Activated naive CD4-positive, alpha-beta T cell (primary cell): ENCODE measurements at places on chromosomes 12 and 14.

- DNase-seq, result no peak
Observed at GRCh38 chr14:76997257-76997970, 31.1 kb downstream of the IRF2BPL start.

DNA sequence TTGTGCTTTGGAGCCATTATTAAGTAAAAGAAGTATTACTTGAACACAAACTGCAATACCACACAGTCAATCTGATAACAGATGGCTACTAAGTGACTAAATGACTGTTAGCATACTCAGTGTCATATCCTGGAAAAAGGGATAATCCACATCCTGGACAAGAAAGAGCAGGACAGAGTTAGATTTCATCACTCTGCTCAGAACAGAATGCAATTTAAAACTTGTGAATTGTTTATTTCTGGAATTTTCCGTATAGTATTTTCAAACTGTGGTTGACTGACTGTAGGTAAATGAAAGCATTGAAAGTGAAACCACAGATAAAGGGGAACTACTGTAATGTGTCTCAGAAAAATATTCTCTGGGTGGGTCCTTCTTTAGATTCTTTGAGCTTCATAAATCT is 458.8 kb downstream of the TMEM117 start:
- no peak for DNase-seq

GRCh38 chr14:37623971-37624370 is 28.5 kb downstream of the TTC6 start:
- no peak for DNase-seq

GRCh38 chr12:124694846-124695497 is 127.6 kb upstream of the NCOR2 start:
- DNase-seq, result no peak

DNA sequence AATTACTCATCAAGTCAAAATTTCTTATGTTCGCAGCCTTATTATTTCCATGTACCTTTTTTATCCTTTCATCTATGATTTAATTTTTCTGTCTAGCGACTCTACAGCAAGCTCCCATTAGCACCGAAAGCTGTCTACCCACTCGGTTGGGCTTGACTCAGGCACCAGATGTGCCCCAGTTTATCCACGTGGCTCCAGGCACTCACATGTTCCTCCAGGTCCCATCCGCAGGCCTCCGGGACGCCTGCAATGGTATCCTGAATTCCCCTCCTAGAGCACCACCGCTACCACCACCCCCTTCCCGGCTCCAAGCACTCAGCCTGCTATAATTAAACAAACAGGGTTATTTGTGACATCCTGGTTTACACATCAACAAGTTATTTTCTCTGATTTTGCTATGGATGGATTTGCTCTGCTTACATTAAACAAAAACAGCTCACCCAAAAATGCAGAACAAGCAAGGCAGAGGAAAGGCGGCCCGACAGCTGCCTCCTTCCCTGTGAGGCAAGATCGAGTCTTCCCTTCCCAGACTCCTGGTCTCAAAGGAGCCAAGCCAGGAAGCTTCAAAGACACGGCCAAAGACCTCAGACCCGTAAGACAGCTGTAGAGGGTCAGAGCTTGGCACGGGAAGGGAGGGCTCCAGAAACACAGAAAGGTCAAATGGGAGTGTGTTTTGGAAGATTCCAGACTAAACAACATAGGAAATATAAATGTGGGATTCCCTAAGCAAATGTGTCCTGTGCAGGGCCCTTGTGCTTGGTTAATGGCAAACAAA is 253.8 kb downstream of the TTC8 start:
- no peak for DNase-seq

DNA sequence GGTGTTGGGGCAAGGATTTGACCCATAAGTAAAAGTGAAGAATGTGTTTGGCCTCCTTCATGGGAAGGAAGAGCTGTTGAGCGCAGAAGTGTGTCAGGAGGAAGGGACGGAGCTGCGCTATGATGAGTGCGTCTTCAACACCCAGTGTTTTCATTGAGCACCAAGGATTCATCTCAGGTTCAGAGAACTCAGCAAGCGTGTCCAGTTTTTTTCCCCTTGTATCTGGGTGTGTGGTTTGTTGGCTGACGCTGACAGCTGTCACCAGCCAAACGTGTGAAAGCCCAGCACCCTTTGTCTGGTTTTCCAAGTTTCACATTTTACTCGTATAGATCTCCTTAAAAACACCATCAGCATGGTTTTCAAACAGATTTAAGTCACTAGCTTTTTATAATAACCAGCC is 12.3 kb downstream of the EP400 start:
- no peak for DNase-seq

DNA sequence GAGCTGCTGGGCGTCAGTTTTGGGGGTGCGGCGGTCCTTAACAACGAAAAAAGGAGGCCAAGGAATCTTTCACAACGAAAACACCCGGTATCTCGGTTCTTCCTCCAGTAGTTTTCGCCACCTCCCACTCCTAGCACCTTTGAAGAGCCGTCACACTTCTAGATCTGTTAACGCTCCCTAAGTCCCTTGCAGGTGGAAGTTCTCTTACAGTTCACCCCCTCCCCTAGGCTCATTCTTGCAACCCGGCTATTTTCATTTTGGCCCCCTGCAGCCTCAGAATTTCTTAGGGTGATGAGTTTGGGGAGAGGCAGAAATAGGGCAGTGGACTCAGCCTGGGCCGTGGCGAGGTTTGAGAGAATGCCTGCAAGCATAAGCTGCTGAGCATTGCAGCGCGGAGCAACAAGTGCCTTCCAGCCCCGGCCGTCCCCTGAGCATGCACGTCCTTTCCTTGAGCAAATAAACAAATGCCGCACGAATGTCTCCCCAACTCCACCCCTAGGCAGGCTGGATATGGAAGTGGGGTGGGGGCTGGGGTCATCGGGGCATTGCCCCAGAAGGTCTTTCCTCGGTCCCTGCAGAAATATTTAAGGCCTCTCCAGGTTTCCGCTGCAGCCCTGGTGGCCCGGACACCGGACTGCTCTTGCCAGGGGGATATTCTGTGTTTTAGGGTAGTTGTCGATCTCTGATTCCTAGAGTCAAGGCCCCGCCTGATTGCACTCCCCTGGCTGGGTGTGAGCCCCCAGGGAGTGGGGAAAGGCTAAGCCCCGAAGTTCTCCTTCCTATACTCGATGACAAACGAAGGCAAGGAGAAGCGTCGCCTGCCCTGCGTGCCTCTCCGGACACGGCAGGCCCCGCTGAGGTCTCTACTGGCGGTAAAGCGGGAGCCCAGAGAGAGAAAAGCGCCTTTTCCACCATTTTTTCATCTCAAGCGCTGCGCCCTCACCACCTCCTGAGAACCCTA is 1.6 kb downstream of the RFX4 start:
- no peak for DNase-seq

DNA sequence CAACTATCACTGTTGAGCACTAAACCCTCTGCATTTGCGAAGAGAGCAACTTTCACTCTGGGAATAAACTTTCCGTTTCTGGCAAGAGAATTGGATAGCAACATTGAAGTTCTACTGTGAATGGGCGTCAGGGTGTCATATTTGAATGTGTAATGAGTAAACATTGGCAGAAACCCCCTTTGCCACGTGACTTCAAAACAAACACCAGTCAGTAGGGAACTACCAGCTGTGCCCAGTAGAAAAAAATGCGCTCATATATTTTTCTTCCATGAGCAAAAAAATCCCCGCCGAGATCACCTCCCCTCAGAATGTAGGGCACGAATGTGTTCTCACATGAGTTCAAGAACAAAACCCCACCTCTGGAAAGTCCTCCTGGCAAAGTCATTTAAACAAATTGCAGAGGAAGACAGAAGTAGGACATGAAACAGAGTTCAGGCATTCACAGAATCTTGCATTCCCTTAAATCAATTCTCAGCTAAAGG is 80.6 kb downstream of the BTG1 start:
- no peak for DNase-seq

GRCh38 chr12:115473257-115473956 is 789.4 kb upstream of the TBX3 start:
- no peak for DNase-seq

DNA sequence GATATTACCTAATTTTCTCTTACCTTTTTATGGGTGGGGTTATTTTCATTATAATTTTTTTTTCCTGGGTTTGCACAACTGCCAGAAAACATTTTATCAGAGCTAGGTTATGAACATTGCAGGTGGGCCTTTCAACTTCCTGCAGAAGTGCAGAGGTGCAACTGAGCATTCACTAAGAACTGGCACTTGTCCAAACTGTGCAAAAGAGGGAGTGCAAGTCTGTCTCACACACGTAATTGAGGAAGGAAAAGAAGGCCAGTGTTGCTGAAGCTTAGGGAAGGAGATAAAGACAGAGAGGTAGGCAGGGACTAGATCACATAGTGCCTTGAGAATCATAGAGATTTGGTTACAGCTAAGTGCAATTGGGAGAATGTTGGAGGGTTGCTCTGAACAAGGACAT is 14.1 kb upstream of the AMN1 start:
- no peak for DNase-seq

GRCh38 chr14:79064214-79064613 is 894.0 kb downstream of the NRXN3 start:
- DNase-seq, result no peak

- DNase-seq, result no peak
Observed at GRCh38 chr14:51805541-51805940, 54.9 kb upstream of the GNG2 start.

GRCh38 chr12:67427336-67427735 is 158.2 kb downstream of the CAND1 start:
- no peak for DNase-seq

DNA sequence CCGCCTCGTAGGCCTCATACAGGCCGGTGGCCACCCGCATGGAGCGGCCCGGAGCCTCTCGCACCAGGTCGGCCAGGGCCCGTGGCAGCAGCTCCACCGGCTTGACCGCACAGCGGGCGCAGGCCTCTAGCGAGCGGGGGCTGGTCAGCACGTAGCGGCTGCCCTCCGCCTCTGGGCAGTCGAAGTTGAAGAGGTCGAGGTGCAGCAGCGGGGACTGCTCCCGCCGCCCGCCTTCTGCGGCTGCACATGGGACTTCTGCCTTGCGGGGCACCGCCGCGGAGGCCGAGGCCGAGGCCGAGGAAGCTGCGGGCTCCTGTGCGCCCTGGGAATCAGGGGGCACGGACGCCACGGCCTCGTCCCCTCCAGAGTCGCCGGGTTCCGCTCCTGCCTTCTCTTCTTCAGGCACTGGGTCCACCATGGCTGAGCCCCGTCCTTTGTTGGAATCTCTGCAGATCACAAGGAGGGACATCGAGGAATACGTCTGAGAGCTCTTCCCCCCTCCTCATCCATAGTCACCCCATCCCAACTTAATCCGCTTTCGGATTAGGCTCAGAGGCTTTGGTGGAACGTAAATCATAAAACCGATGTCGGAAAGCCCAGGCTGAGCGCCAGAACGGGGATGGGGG is 1.4 kb downstream of the CCDC177 start:
- no peak for DNase-seq

DNA sequence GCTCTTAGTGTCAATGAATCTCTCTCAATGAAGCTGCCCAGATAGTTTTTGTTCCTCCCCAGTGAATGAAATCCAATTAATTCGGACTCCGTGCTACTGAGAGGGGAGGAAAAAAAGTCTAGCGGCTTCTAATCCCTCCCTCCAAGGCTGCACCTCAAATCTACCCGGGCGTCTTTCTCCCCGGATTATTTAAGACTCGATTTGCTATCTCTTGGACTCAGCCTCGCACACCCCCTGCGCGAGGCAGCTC is 134 bp downstream of the DUSP6 start:
- no peak for DNase-seq

DNA sequence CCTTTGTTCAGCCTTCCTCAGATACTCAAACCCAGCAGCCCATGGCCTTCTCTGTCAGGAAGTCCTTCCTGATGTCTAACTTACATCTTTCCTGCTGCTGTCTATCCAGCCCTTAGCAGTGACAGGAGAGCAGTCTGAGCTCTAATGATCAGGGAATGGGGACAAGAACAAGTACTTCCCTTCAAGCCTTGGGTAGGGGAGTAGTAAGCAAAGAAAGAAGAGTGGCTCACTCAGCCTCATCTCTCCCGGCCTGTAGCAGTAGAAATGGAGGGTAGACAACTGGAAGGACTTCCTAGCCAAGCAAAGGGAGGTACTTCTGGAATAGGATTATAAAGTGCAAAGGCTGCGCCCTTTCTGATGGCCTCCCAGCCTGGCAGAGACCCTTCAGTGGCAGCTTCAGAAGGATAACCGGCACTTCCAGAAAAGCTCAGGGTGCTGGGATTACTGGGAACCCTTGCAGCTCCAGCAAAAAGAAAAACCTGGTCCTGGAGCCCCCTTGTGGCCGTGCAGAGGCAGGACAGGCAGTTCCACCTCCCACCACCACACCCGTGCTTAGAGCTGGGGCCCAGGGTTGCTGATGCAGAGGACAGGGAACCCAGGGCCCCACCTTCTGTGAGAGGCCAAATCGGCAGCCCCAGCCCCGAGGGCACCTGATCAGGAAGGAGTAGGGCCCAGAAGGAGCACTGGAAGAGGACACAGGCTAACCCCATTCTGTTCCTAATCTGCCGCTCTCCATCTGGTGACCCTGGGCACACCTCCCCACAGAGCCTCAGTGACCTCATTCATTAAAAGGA is 12.4 kb upstream of the SMUG1 start:
- DNase-seq, result peak; percentile 43

DNA sequence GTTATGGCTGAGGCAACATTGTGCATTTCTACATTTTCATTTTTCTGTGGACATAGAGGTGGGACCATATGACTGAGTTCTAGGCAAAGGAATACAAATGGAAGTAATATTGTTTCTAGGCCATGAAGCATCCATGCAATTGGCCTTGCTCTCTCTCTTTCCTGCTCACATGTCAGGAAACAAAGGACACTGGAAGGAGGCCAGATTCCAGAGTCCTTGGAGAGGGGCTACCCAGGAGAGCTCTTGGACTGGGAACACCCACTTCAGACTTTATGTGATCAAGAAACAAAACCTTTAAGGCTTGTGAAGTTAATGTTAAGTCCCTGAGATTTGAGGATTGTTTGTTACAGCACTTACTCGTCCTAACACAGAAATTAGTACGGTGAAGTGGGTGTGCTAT is 32.8 kb downstream of the PDZRN4 start:
- DNase-seq, result no peak

GRCh38 chr14:74574706-74575105 is 37.3 kb downstream of the LTBP2 start:
- DNase-seq, result no peak

DNA sequence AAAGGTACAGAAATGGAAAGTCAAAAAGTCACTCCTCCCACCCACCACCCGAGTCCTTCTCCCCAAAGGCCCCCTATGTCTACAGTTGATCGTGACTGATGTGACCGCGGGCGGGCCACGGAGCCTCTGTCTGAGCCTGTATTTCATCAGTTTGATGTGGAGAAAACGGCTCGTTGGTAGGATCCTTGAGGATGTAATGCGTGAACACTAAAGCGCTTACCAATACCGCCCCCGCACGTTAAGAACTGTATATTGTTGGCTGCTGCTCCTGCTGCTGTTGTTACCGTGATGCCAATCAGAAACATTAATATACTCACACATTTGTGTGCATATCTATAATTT is 24.6 kb upstream of the UBC start:
- no peak for DNase-seq

- no peak for DNase-seq
Observed at GRCh38 chr12:12561371-12562015, 1.2 kb downstream of the DUSP16 start.

DNA sequence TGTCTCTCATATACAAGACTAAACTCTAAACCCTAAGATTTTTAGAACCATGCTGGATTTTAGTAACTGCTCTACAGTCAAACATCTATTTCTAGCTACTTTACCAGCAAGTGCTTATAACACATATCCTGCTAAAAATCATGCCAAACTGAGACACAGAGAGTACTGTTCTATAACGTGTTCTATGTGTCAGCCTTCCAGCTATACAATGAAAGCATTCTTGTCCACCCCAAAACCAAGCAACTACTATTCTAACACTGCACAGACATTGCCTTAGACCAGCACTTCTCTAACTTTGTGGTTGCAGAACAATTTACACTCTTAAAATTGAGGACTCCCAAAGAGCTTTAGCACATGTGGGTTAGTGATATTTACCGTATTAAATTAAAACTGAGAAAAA is 85.7 kb downstream of the SPPL3 start:
- no peak for DNase-seq
